Skin of body (tissue), 3 donors: ENCODE measurements at places on chromosomes 5 and 9.

GRCh38 chr5:146877783-146878475 is 628 bp downstream of the PPP2R2B start:
- DNase-seq = no peak

GRCh38 chr5:76202182-76202581 is 119.0 kb downstream of the SV2C start:
- DNase-seq = no peak

DNA sequence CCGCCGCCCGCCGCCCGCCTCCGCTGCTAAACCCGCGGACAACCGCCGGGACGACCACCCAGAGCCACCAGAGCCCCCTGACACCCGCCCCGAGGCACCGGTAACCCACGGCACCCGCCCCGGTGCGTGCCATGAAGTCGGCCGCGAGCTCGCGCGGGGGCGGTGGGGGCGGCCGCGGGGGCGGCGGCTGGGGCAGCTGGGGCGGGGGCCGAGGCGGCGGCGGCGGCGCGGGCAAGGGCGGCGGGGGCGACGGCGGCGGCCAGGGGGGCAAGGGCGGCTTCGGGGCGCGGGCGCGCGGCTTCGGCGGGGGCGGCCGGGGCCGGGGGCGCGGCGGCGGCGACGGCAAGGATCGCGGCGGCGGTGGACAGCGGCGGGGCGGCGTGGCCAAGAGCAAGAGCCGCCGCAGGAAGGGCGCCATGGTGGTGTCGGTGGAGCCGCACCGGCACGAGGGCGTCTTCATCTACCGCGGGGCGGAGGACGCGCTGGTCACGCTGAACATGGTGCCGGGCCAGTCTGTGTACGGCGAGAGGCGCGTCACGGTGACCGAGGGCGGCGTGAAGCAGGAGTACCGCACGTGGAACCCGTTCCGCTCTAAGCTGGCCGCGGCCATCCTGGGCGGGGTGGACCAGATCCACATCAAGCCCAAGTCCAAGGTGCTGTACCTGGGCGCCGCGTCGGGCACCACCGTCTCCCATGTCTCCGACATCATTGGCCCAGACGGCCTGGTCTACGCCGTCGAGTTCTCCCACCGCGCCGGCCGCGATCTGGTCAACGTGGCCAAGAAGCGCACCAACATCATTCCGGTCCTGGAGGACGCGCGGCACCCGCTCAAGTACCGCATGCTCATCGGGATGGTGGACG is 499 bp downstream of the FBLL1 start:
- no peak for DNase-seq

DNA sequence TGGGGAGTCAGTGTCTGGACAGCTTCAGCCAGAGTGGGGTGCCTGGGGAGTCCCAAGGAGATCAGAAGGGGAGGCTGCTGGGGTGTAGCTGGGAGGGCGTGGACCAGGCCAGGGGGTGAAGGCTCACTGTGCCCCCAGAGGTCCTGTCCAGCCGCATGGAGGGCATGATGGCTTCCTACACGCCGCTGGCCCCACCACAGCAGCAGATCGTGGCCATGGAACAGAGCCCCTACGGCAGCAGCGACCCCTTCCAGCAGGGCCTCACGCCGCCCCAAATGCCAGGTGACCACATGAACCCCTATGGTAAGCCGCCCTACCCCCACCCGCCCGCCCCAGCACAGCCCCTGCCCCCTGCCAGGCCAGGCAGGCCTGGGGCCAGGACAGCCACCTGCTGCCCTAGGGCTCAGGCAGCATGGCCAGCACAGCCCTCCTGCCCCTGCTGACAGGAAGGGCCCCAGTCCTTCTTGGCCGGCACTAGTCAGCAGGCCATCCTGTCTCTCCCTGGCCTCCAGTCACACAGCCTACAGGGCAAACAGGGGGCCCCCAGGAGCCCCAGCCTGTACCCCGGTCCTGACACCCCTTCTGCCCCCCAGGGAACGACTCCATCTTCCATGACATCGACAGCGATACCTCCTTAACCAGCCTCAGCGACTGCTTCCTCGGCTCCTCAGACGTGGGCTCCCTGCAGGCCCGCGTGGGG is 82.1 kb downstream of the LMX1B start:
- DNase-seq = no peak

- no peak for DNase-seq
Observed at GRCh38 chr5:121688781-121689180, 162.9 kb upstream of the FTMT start.

- DNase-seq = no peak
Observed at GRCh38 chr5:122790354-122791103, 15.6 kb downstream of the SNX2 start.

GRCh38 chr5:79954620-79955019 is 36.4 kb downstream of the MTX3 start:
- no peak for DNase-seq

DNA sequence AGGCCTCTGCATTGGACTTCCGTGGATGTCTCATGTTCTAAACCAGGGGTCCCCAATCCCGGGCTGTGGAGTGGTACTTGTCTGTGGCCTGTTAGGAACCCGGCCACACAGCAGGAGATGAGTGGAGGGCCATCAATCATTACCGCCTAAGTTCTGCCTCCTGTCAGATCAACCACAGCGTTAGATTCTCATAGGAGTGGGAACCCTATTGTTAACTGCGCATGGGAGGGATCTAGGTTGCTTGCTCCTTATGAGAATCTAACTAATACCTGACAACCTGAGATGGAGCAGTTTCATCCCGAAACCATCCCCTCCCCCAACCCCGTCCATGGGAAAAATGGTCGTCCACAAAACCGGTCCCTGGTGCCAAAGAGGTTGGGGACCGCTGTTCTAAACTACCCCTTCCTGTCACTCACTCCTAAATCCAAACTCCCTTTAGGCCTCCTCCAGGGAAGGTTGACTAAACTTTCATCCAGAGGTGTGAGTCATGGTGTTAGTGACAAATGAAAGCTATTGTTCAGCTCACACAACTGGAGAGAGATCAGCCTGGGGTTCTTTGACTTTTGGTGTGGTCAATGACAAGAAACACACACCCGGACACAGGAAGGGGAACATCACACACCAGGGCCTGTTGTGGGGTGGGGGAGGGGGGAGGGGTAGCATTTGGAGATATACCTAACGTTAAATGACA is 9.5 kb downstream of the KCNV2 start:
- no peak for DNase-seq

- peak; percentile 90 for DNase-seq
Observed at GRCh38 chr9:110526426-110526825, 53.1 kb downstream of the SVEP1 start.

DNA sequence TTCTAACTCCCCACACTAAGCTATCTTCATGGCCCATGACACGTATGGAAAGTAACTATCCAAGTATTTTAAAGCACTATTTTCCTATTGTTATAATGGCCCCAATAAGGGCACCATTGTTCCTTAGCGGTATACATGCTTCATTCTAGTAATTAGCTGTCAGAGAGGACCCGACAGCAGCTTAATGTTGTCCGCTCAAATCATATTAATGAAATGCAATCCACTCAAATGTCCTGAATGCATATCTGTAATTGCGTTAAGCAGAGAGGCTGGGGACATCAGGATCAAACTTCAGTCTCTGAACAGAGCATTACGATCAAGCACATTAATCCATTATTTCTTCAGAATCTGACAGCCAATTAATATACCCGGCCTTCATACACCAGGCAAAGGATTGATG is 139.7 kb downstream of the CRB2 start:
- no peak for DNase-seq

DNA sequence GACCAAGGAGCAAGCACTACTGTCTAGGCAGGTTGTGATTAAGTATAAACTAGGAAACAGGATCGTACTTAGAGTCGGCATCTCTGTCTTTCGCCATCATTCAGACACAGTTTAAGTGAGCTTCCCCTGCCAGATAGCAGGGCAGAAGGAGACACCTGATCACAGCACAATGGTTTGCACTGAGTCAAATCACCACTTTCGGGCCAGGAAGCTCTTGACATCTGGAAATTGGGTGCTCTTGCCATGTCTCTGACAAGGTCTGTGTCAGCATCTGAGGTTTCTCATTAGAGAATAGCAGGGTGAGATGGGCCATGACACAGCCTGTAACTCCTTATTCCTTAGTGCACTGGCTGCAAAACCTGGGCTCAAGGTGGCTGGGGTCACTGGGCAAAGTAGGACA is 8.3 kb downstream of the ADRB2 start:
- DNase-seq = no peak

DNA sequence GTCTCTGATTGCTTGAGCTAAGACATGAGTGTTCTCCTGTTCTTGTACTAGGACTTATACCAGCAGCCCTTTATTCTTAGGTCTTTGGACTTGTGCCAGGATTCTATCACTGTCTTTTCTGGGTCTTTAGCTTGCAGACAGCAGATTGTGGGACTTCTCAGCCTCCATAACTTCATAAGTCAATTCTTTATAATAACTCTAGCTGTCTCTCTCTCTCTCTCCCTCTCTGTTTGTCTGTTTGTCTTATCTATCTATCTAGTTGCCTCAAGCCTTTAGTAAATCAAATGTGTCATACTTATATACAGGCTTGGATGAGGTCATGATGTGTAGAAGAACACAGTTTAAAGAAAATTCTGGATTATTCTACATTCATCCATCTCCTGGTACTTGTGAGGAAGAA is 11.5 kb upstream of the ANKRD55 start:
- no peak for DNase-seq

- DNase-seq = no peak
Observed at GRCh38 chr9:107024193-107024592, 161.2 kb downstream of the ZNF462 start.

GRCh38 chr5:22500556-22500955 is 352.6 kb downstream of the CDH12 start:
- DNase-seq = no peak

DNA sequence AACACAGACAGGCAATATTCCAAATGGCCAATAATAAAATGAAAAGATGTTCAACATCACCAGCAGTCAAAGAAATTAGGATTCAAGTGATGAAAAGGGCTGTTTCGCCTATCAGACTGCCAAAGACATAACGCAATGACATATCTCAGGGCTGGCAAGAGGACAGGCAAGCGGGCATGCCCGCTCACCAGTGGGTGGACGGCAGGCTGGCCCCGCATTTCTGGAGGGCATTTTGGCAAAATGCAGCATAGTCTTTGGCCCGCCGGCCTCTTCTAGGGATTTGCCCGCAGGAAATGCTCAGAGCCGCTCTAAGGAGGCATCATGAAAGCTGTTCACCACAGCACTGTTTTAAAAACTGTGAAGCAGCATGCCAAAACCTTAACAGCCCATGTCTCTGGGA is 1.4 kb upstream of the PPP1R26 start:
- no peak for DNase-seq

DNA sequence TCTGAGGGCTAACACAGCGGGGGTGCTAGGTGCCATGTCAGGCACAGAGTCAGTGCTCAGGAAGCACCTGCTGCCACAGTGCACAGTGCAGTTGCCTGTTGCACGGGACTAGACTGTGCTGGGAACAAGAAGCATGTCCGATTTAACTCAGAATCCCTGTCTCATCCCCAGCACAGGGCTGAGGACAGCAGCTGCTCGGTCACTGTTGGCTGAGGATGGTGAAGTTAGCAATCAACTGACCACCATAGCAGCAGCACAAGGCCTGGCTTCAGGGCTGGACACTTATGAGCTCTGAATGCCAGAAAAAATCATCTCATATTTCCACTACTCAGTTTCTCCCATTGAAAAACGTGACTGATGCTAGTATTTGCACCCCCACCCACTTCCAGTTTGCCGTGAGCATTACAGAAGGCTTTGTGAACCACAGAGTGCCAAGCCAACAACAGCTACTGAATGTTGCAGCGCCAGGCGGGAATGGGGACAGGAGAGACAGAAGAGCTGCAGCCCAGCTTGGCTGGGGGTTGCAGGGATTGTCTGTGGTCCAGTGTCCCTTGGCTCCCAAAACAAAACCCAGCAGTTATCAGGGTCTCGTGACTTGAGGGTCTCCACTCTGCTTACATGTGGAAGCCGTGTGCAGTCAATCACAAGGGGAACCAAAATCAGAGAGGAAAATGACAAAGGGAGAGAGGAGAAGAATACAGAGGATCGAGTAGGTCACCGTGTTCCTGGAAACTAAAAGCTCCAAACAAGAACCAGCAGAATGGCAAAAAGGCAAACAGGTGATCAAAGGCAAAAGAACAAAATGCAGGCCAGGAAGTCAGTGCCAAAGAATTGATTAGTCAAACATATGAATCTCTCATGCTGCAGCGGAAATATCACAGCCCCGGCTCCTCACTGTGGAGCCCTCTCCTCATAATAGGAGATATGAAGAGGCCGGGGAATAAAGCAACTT is 155.6 kb downstream of the CRB2 start:
- DNase-seq = no peak

DNA sequence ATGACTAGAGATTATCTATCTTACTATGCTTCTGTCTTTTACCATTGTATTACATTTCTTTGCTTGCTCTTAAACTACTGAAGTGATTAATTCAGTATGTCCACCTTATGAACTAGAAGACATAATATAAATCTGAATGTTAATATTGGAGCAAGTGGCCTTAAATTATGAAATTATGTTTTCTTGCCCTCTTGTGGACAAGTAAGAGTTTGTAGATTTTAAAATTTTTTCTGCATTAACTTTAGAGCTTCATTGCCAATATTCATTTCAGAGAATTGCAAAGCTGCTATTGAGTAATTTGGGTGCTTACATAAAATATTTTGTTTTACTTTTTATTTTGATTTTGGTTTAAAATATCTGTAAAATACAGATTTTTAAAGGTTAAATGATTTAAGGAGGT is 55.3 kb downstream of the RANBP17 start:
- no peak for DNase-seq

DNA sequence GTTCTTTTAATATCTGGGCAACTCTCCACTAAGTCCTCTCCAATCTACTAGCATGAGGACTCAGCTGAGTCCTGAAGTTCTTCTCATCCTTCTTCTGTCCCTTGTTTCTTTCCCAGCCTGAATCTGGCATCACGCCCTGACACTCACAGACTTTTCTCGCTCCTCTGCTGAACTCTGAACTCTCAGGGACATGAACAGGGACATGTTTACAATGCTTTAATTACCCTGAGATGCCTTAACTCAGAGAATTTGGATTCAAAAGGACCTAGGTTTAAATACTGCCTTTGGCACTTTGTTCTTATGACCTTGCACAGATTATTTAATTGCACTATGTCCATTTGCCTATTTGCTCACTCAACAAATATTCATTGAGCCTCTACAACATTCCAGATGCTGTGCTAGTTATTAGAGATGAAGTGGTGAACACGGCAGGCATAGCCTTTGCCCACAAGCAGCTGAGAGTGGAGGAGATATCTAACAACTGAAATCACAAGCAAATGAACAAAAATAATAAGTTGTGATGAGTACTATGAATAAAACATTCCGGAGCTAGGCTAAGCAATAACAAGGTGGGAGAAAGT is 106.0 kb downstream of the ADRB2 start:
- no peak for DNase-seq

DNA sequence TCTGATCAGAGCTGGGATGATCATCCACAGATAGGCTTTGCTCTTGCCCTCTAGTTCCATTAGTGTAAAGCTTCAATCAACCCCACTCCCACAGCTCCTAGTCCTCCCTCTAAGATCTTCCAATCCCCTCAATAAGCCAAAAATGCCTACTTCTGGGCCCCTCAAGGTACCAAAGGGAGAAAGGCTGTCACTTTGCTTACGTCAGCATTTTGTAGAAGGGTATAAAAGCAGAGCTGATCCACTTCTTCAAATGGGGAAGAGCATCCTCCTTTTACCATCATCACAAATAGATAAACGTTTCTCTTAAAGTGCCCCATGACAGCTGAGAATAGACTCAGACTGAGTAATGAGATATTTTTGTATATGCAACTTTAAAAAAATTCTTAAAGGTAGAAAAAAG is 13.1 kb upstream of the ADGRV1 start:
- DNase-seq = no peak

- no peak for DNase-seq
Observed at GRCh38 chr5:128539038-128539429, 989 bp upstream of the FBN2 start.

GRCh38 chr5:78803353-78803752 is 154.8 kb upstream of the LHFPL2 start:
- DNase-seq = peak; percentile 40
